Activated CD4-positive, alpha-beta T cell treated with anti-CD3 and anti-CD28 coated beads, Interleukin-2, amount 50 U/mL, for 24 hours (primary cell): ENCODE measurements at places on chromosomes 7 and 10.

DNA sequence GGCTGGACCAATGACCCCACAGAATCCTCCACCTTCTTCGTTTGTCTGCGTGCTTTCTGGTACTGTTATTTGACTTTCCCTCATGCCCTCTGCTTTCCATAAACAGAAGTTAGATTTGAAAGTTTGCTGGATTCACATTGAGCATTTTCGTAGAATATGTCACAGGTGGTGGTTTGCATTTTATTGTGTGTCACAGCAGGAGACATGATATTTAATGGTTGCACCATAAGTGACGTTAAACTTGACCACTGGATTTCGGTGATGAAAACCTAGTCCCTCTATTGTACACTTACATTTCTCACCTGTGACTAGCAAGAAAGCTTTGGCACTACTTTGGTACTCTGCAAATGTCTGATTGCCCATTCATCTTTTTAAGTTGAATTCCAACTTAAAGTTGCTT is 15.2 kb upstream of the MKX start:
- no peak for DNase-seq

GRCh38 chr7:18475488-18475887 is 20.1 kb upstream of the HDAC9 start:
- DNase-seq = no peak

DNA sequence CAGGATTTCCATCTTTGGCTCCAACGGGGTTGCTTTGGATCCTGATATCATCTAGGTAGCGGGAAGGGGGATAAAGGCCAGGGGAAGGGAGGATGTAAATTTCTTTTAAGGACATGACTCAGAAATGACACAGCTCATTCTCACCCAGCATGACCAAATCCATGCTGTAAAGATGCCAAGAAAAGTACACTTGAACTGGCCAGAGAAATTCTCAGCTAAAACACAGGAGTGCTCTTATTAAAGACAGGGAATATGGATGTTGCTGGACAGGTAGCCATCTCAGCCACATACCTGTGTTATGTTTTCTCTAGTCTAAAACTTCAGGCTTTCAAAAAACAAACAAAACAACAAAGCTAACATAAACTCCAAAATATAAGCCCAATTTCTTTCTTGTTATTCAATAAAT is 68.3 kb downstream of the NAMPT start:
- DNase-seq = no peak

- no peak for DNase-seq
Observed at GRCh38 chr7:115561335-115562110, 469.0 kb downstream of the TFEC start.

GRCh38 chr7:75650062-75650461 is 88.7 kb downstream of the HIP1 start:
- no peak for DNase-seq

GRCh38 chr7:92963566-92963965 is 127.2 kb upstream of the CDK6 start:
- DNase-seq = no peak

GRCh38 chr7:83065714-83066113 is 97.0 kb downstream of the PCLO start:
- no peak for DNase-seq

- no peak for DNase-seq
Observed at GRCh38 chr10:103635580-103635979, 142.1 kb downstream of the NEURL1 start.

DNA sequence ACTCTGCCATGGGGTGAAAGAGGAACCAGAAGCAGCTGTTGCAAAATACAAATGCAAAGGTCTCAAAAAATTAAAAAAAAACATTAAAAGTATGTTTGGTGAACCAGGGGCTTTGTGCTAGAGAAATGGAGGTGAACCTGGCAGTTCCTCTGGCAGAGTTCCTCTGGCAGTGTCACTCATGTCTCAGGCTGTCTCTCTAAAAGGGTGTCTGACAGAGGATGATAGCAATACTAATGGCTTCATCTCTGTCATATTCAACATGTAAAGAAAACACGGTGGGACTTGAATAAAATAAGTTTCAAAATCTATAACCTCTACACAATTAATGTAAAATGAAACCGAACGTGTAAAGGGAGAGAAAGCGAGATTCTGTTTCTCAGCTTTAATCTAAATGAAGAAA is 375.7 kb upstream of the VWC2 start:
- no peak for DNase-seq

DNA sequence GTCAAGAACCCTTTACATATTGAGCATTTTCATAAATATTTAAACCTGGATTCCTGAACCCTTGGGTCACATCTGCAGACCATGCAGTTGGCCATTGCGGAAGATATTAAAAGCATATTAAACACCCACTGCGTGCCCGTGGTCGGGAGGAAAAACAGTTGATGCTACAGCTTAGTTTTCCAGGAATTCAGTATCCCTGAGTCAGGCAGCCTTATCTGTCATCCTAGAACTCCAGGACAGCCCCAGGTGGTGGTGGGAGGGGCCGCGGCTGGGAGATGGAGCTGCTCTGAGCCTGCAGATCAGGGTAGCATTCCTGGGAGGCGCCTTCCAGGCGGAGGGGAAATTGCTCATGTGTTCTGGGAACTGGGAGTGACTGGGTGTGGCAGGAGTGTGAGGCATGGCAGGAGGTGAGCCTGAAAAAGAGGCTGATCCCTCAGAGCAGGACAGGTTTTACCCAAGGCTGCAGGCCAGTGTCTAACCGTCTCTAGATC is 222.9 kb upstream of the SH2B2 start:
- DNase-seq = no peak

DNA sequence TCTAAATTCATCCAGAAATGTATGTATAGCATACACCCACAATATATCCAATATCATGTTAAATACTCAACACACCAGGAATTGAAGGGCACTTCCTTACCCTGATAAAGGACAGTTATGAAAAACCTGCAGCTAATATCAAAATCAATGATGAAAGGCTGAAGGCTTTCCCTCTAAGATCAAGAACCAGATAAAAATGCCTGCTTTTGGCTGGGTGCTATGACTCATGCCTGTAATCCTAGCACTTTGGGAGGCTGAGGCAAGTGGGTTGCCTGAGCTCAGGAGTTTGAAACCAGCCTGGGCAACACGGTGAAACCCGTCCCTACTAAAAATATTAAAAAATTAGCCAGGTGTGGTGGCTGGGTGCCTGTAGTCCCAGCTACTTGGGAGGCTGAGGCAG is 21.6 kb upstream of the UPP1 start:
- no peak for DNase-seq

DNA sequence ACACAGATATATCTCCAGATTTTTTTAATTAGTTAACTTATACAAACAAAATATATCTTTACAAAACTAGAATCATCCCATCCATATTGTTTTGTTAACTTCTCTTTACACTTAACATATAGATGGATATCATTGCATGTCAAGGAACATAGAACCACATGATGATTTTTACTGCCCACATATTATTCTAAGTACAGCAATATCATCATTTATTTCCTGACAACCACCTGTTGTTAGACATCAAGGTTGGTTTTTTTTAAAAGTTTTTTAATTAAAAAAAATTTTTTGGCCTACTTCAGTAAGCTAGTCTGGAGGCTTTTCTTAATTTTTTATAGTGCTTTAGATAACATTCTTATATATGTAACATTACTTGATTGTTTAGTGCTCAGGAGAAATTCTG is 38.9 kb upstream of the BAMBI start:
- DNase-seq = no peak
